A549 treated with AZD2906 at 1 μM for 4 hours (cell line): ENCODE measurements at places on chromosomes 5 and 9. TPM values are rescaled to one million over a fixed set of nuclear protein-coding genes. Genes with fewer than 3 reads are reported as not detected.

BNC2 gene
- total RNA-seq, result 4.6 to 6.9 TPM (median 6.4 TPM) in 5 replicates

ISL1 gene
- total RNA-seq, result 0.03 to 0.06 TPM in 2 of 5 replicates, not detected in the others

PFN3 gene
- not detected in 5 replicates for total RNA-seq

NUP155 gene
- total RNA-seq, result 14.6 to 20.5 TPM (median 16.2 TPM) in 5 replicates

PTGER4 gene
- 5.6 to 7.9 TPM (median 6.7 TPM) in 5 replicates for total RNA-seq

GGTA1 gene
- total RNA-seq, result not detected in 5 replicates

SOWAHA gene
- 0.08 to 0.16 TPM (median 0.10 TPM) in 5 replicates for total RNA-seq
